ENCODE measurements at places on chromosomes 11 and 22.

- no peak for DNase-seq
These were observed 114.4 kb upstream of the BLID start for GRCh38 chr11:122230385-122230755.

- no peak for DNase-seq
These were observed 29.4 kb upstream of the PACSIN2 start for GRCh38 chr22:43044290-43044712.

GRCh38 chr22:23184100-23184763, 3.9 kb downstream of the BCR start:
- no peak for DNase-seq

DNA sequence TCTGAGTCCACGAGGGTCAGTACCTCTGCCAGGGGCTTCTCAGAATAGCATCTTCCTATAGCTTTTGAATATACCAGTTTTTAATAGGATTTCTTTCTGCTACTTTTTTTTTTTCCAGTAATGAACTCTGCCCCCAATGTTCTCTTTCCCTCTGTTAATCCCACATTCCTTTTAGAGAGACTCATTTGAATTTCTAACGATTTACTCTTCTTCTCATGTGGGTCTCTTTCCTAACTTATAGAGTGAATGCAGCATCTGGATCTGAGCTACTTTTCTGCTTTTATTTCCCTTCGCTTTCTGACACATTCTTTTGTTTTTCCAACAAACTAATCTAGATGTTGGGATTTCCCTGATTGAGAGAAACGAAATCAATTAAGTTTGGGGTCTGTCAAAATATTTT, 71.4 kb downstream of the INSC start:
- DNase-seq: no peak

DNA sequence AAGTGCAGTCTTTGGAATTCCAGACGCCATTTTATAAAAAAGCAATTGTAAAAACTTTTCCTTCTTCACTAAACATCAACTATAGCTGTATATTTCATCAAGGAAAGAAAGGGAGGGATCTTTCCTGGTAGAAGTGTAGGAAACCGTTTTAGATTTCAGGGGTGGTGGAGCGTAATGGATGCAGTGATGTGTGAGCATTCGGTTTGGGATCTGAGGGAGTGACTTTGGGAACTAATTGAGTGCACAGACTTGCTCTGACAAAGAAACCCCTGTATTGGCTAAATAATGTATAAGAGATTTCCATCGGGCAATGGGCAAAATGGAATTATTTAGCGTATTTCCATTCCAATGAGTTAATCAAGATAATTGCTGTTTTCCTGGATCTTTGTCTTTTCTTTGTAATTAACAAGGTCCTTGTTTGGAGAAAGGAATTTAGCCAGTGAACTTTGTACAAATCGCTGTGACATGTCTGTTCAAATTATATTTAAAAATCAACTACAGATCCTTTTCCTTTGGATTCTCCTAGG, 125.0 kb upstream of the NARS2 start:
- no peak for DNase-seq

DNA sequence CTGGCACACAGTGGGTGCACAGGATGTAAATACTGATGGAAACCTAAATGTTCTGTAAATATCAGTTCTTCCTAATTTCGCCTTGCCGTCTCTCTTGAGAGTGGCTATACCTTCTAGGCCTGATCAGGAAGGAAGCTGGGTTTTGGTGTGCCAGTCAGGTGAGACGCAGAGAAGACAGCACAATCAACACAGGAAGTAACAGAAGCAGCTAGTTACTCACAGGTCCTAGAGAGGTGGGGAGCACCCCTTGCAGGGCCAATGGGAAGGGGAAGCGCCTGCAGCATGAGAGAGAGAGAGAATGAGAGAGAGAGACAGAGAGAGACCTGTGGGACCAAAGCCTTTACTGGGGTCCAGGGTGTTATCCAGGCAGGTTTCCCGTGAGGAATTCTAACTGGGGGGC, 80.8 kb downstream of the FBLN1 start:
- no peak for DNase-seq
